Cerebellar cortex (tissue), 1 donor: ENCODE measurements at places on chromosomes 5 and 9.

- no peak for DNase-seq
Observed at GRCh38 chr5:177403102-177403791, 2.8 kb upstream of the PFN3 start.

DNA sequence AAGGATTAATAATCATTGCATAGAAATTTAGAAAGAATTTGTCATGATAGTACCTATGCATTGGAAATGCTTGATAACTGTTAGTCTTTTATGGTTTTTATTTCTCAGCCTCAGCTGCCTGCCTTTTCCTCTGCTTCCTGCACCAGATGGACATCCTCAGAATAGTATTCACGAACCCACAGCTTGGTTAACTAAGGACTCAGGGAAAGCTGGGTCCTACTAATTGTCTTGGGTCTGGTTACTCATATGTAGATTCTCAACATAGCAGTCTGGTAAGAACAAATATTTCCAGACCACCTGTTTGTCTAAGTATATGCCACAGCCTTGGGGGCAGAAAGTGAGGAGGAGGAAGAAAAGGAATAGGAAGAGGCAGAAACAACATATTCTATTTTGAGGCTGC lies 464.5 kb upstream of the SMARCA2 start:
- no peak for DNase-seq

DNA sequence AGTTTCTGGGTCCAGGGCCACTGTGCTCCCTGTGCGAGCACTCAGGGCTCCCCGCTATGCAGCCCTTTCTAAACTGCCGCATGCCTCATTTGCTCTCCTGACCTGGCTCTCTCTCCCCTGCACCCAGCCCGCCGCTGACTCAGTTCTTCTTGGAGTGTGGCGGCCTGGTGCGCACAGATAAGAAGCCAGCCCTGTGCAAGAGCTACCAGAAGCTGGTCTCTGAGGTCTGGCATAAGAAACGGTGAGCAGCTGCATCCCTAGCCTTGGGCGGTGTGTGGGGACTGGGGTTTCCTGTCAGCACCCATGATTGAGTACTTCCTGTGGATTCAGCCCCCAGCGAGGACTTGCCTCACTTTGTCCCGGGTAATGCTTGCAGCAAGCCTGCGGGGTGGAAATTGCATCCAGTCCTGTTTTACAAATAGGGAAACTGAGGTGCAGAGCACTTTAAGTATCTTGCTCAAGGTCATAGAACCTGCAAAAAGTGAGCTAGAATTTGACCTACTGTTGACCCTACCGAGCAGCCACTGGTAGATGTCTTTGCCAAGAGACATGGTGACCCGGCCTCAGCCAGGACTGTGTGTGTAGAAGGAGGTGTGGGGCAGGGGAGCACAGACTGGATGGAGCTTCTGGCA lies 27.9 kb downstream of the USP20 start:
- no peak for DNase-seq

DNA sequence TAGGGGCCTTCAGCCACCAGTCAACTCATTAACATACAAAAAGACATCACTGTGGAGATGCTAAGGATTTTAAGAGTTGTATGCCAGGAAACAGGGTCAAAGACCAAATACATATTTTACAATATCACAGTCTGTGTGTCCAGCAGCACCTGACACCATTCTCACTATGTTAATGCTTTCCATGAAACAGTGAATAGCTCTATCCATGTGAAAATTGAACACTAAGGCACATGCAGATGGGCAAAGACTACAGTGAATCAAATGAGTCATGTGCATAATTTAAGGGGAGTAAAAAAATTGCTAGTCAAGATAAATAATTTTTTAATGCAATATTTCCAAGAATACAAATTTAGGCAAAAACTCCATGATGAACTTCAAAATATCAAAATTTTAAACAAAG lies 7.6 kb upstream of the SPATA31E1 start:
- DNase-seq = no peak
